ENCODE measurements at places on chromosomes 7 and 10.

- no peak for DNase-seq
Measured at GRCh38 chr10:21888959-21889358, 114.6 kb downstream of the DNAJC1 start.

GRCh38 chr10:58897708-58898107, 278.7 kb upstream of the PHYHIPL start:
- no peak for DNase-seq

DNA sequence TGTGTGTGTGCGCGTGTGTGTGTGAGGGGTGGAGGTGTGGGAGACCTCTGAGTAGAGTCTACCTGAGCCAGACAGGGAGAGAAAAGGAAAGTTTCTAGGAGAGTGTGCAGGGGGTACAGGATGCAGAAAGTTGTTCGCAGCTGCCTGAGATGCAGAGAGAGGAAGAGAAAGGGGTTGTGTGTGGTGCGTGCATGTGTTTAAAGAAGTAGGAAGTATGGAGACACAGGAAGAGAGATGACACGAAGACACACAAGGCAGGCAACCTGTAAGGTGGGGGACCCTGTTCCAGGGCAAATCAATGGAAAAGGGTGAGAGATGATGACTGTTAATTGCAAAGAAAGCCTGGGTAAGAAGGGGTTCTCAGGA, 52.2 kb downstream of the C10orf105 start:
- DNase-seq, result no peak

GRCh38 chr10:124994573-124995473, 52.9 kb downstream of the ZRANB1 start:
- DNase-seq, result no peak

DNA sequence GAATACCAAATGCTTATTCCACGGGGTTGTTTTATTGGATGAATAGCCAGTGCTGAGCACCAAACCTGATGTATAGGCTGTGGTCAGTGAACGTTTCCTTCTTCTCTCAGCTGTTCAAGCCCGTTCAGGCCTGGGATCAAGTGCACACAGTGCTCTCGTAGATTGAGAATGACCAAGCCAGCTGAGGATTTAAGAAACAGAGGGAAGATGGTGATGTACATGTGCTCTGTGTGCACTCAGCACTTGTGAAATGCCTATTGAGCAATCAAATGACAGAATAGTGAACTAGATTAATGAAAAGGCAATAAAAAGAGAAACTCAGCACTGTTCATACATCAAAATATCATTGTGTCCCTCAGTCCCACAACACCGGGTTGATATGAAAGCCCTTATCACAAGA, 302.5 kb downstream of the BMPER start:
- no peak for DNase-seq

GRCh38 chr7:132565885-132566284, 10.4 kb downstream of the PLXNA4 start:
- DNase-seq, result no peak

GRCh38 chr10:48845512-48845911, 94.1 kb downstream of the LRRC18 start:
- no peak for DNase-seq

DNA sequence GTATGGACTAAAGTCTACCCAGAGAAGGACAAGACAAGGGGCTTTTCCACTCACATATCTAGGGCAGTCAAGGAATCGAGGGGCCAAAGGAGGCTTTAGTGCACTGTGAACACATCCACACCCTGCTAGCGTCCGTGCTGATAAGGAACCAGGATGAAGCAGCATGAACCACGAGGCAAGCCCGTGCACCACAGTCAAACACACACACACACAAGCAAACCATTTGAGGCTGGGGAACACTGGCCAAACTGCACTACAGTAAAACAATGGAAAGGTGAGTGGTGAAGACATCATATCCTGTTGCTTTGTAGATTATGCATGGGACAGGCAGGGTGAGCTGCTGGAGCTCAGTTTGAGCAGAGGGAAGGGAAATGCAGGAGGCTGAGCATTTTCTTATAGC, 177.4 kb upstream of the CDCA7L start:
- no peak for DNase-seq

GRCh38 chr10:99395750-99396445, 34.5 kb downstream of the GOT1 start:
- no peak for DNase-seq

DNA sequence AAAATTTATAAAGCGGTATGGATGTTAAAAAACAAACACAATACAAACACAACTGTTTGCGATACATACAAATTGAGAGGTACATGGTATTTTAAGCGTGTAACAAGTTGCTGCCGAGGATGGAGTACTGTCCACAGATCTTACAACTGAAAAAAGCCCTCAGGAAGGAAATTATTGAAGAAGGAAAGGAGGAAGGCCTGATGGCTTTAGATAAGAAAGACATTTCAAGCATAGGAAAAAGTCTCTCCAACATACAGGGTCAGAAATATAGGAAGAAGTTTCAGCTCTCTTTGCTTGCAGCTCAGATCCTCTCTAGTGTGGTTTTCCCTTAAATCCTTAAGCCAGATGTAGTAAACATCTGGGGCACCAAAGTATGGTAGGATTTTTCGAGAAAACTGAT, 25.0 kb downstream of the RBM28 start:
- DNase-seq, result no peak
